ENCODE measurements at places on chromosomes 2 and 18.

- DNase-seq, result no peak
Measured at GRCh38 chr18:22846088-22846683, 86.9 kb upstream of the RBBP8 start.

- DNase-seq, result no peak
Measured at GRCh38 chr2:136118819-136119716, 1.1 kb upstream of the CXCR4 start.

- no peak for DNase-seq
Measured at GRCh38 chr2:55916473-55917049, 7.0 kb downstream of the EFEMP1 start.

DNA sequence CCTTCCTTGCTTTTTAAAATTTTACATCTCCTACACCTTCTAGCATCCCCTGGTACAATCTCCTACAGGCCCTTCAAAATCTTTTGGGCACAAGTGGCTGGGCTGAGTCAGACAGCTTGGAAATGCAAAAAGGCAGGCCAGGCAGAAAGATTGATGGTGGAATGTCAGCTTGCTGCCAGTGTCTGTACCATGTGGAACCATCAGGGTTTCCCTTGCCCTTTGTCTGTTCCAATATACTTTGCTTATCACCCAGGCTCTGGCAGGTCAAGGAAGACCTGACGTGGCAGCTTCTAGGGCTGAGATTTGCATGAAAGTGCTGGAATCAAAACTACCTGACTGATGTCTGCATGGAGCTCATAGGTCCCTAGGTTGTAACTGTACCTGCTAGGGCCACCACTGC is 33.3 kb downstream of the GPR39 start:
- no peak for DNase-seq

DNA sequence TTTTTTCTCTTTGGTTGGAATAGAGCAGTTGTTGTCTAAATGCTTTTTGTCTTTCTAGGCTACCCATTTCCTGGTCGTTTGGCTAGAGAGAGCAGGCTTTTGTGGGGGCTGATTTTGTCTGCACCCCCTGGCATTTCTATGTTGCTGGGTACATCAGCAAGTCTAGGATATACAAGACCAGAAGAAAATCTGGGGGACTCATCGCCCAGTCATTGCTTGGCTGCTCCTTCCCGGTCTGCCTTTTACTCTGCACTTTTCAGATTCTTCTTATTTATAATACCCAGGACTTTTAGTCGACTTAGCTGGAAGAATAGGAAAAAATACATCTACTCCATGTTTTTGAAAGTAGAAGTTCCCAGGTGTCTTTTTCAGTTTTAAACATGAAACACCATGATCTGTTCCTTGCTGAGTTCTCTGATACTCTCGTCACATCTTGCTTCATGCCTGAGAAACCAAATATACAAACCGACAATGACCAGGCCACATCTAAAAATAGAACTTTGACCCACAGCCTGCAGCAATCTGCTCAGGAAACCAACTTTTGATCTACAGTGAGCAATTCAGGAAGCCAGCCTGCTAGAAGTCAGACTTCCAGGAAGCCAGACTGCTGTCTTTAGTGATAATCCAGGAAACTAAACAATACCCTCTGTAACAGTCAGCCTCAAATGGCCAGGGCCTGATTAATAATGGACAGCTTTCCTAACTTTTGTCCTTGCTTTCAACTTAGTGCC is 163.8 kb upstream of the MEX3C start:
- DNase-seq, result no peak

GRCh38 chr2:128319631-128320191 is 1.0 kb upstream of the HS6ST1 start:
- no peak for DNase-seq

DNA sequence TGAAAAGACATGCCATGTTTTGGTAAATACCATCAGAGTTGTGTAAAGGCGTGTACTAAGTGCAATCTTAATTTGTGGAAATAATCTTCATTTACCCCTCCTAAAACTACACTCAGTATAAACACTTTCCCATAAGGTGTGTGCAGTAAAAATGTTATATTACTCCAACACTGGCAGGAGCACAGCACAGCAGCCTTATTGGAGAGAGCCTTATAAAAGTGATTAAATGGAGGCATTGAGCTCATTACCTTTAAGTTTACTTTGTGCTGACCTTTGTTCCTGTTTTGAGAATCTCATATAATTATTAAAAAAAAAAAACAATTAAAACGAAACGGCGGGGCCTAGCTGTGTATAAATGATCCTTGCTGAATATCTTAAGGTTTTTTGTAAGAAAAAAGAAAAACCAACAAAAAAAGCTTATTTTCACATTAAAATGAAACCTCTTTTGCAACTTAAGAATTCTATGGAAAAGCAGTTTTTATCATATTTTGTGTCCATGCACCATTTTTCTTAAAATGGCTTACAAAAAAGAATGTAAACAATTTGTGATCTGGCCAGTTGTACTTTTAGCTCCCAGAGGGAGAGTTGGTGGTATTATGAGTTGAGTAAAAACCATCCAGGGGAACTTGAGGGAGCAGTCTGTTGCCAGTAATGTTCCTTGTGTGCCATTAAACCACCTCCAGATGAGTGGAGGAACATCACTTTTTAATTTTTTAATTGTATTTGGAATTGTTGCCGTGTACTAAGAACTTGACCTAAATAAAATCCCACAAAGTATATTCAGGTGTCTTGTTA is 103.4 kb downstream of the ABI2 start:
- no peak for DNase-seq

DNA sequence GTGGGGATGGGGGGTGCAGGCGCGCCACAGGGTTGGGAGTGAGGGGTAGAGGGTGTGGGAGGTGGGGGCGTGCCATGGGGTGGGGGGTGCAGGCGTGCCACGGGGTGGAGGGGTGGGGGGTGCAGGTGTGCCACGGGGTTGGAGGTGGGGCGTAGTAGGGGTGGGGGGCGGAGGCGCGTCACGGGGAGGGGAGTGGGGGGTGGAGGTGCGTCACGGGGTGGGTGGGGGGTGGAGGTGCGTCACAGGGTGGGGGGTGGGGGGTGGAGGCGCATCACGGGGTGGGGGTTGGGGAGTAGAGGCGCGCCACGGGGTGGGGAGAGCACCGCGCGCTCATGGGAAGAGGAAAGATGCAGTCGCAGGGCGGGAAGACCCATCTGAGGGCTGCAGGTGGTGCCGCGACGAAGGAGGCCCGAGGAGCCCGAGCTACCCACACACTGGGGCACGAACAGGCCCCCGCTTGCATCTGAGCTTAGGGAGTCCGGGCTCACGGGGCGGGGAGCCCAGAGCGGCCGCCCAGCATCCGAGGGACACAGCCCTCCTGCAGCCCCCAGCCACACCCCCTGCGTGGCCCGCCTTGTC is 37.5 kb downstream of the SNED1 start:
- no peak for DNase-seq

DNA sequence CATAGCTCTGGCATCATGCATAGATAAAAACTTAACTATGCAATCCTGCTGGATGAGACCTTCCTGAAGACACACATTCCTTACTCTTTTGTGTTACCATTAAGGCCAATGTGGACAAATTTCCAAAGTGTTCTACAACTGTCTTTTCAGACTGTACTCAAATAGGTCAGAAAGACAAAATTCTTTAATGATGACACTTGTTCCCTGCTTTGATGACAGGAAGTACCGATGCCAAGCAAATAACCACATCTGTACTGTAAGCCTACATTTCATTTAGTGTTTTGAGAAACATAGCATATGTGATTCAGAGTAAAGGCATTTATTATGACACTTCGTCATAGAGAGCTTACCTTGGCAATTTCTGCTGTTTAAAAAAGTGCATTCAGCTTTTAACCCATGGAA is 55.0 kb downstream of the PMAIP1 start:
- no peak for DNase-seq

- DNase-seq, result no peak
Measured at GRCh38 chr18:13583576-13584550, 142.5 kb downstream of the FAM210A start.

DNA sequence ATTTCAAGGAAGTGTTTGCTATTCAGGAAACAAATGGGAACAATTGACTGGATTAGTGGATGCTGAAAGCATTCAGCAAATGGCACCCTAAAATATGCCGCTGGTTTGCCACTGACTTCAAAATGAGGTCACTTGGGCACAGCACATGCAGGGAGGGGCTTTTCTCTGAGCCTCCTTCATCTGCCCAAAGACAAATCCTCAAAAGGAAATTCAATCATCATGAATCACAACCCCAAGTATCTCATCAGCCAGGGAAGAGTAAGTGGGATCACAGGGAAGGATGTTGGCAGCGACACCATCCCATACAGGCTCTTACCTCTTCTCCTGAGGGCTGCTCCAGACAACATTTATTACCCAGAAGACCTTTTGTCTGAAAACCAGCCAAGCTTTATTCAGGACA is 14.4 kb upstream of the SP140L start:
- DNase-seq, result no peak

DNA sequence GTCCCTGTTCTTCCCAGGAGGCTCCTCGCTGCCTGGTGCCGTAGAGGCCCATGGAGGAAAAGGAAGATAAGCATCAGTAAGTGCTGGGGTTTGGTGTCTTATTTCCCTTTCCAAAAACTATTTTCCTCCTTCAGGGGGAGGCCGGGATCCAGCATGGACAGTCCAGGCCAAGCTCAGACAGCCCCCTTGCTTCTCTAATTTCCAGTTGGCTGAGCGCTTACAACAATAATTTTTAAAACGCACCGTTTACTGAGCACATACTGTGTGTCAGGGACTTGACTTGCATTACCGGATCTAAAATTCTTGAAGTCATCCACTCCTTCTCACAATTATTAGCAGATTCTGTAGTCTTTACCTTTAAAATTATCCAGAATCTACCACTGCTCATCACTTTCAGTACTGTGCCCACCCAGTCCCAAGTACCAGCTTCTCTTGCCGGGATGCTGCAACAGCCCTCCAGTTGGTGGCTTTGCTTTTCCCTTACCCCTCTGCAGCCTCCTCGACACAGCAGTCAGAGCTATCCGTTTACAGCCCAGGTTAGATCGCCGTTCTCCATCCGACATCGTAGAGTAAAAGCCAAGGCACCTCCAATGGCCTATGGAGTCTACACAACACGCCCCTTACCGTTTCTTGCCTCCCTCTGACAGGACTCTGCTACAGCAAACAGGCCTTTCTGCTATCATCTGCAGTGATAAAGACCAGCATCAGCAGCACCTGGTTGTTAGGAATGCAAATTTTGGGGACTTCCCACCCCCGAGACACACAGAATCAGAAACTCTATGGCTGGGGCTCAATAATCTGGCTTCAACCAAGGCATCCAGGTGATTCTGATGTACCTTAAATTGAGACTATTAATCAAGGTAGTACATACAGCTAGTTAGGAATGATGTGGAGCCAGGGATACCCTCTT is 75.2 kb upstream of the TSPYL6 start:
- DNase-seq, result no peak

DNA sequence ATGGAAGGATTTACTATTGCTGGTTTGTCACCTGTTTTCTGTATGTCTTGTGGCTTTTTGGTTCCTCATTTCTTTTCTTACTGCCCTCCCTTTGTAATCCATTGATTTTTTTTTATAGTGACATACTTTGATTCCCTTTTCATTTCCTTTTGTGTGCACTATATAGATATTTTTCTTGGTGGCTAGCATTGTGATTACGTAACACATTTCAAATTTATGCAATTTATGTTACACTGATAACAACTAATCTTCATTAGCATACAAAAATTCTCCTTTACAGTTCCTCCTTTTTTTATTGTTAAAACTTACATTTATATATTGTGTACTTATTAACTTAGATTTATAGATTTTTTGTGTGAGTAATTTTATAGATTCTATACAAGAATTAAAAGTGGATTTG is 80.6 kb downstream of the OTX1 start:
- DNase-seq, result no peak

- DNase-seq, result no peak
Measured at GRCh38 chr2:149687052-149687427, 99.5 kb upstream of the MMADHC start.

DNA sequence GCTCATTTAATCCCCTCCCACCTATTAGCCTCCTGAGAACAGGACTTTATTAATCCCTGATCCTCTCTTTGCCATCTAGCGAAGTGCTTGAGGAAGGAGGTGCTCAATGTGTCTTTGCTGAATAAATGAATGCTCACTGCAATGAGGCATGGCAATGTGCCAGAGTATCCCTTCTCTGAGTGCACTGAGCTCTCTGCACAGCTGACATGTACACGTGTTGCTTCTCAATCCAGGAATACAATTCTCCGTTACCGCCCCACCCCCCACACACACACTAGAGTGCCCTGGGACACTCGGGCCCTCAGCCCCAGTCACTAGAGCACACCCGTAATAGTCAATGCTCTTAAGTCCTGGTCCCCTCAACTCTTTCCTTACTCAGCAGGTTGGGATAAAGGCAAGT is 41.4 kb downstream of the FAM178B start:
- DNase-seq, result no peak

DNA sequence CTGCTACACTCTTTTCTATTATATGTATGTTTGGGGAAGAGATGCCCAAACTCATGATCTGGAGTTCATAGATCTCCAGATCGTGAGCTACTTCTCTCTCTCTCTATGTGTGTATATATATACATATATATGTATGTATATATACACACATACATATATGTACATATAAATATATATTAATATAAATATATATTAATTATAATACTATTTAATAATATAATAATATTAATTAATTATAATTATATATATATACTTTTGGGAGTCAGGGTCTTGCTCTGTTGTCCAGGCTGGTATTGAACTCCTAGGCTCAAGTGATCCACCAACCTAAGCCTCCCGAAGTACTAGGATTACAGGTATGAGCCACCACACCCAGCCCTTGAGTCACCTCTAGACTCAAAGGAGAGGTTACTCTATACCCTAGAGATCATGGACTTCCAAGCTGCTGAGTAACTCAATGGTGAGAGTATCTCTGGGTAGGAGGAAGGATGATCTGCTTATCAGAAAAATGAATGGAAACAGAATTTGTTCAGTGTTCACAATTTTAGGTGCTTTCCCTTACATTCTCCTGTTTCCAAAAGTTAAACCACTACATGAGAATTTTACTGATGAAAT is 463.5 kb upstream of the TRIB2 start:
- DNase-seq, result no peak

DNA sequence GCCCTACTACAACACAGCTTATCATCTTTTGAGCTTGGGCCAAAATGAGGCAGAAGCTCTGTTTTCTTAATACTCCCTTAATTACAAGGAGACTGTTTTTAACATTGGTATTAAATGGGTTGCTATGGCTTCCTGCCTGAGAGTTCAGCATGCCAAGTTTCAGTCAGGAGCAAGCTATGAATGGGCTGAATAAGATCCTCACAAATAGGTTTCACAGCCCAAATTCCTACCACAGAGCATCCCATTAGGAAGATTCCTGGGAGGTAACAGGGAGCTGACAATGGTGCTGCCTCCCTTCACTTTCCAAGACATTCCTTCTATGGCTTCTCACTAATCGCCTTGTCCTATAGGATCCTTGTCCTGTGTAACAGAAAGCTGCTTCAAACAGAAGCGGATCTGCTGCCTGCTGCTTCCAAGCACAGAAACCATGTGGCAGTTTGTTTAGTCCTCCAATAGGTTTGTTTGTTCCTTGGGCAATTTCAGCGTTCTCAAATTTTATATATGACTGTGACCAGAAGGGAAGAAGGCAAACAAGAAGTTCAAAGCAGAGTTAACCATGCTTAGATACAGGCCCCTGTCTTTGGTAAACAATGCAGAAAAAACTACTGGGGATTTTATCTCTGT is 70.9 kb downstream of the NCKAP5 start:
- no peak for DNase-seq

GRCh38 chr2:67510745-67511144 is 113.6 kb downstream of the ETAA1 start:
- no peak for DNase-seq

GRCh38 chr2:173264603-173265366 is 89.9 kb upstream of the CDCA7 start:
- no peak for DNase-seq
